ENCODE measurements at places on chromosomes 7 and 10.

DNA sequence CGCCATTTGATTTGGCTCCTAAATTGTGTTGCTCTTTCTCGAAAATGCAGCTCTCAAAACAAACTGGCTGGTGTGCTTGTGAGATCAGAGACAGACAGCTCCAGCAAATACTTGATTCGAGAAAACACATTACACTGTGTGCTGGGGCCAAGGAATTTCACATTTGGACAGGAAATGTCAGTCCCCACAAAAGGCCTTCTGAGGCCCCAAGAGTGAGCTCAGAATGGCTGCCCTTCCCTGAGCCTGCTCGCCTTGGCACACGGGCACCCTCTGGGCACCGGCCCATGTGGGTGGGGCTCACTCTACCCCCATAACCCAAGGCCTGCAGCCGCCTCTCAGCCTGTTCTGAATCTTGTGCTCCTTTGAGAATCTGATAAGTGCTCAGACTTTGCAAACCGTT lies 13.9 kb upstream of the HSPA12A start:
- no peak for DNase-seq

DNA sequence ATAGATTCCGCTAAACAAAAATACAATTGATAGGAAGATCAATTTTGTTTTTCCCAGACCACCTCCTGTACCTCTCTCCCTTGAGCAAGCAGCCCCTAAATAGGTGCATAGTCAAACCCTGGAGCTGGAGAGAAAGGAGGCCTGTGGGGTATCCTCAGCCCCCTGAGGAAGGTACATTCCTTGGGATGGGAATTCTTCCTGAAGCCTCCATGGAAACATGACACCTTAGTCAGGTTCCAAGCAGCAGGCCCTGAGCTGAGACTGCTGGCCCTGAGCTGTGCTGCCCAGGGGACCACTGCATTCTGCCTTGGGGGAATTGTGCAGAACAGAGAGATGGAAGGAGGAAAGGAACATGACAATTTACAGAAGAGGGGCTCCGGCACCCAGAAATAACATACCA lies 7.4 kb downstream of the HNRNPF start:
- no peak for DNase-seq

- DNase-seq, result no peak
Measured at GRCh38 chr10:14381475-14381874, 50.8 kb upstream of the FRMD4A start.

DNA sequence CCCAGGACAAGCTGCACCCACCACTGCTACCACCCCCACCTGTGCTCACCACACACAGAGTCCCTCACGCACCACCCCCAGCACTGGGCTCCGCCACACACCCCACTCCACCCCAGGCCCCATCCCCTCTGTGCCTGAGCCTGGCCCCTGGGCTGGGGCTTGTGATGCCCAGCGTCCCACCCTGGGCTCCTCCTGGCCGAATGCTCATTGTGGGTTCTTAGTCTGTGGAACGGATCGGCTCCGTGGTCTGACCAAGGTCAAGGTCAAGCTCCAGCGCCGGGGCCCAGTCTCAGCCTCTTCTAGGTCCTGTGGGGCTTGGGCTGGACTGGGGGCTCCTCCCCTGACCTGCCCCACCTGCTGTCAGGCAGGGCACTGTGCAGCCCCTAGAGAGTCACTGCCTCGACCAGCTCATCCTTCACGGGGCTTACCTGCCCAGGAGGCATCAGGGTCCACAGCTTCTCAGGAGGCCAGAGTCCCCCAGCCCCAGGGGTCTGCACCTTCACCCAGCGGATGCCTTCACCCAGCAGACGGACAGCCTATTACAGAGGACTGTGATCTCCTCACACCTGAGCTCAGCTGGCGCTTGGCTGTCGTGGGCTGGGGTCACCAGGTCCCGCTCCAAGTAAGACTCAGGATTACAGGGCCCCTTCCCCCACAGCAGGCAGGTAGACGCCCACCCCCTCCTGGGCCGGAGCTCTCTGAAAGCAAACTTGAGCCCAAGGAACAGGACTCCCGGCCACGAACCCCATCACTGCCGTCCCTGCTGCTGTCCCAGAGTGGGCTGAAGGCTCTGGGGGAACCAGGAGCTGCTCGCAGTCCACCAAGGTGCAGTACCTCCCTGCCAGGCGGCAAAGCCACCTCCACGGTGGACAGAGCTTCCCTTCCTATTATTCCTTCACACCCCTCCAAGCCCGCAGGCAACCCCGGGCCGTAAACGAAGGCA lies 15.3 kb upstream of the UTF1 start:
- no peak for DNase-seq

DNA sequence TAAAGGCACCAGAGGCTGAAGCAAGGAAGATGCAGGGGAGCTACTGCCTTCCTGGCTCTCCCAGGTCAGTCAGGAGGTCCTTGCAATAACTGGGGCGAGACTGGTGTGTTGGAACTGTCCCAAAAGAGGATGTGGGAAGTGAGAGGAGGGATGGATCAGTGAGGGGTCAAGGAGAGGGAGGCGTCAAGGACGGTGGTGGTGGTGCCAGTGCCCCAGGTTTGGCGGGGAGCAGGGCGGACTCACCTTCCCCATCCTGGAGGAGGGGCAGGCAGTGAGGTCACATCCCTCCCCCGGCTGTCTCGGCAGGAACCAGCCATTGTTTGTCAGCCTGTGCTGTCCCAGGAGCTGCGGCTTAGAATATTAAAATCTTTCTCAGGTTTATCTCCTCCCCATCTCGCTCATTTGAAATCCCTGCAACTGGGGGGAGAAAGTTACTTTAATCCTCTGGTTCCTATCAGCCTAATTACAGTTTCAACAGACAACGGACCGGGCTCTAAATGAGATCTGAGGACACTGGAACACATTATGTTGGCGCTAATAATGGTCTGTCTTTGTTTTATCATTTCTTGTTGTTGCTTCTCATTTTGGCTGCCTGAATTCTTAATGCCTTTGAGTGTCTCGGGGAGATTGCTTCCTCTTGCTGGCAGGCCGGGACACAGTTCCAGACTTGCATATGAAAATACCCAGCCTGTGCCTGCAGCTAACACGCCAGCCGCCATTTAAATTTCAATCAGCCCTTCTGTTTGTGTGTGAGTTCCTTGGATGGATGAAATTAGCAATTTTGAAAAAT lies 387.5 kb downstream of the RPS24 start:
- no peak for DNase-seq

DNA sequence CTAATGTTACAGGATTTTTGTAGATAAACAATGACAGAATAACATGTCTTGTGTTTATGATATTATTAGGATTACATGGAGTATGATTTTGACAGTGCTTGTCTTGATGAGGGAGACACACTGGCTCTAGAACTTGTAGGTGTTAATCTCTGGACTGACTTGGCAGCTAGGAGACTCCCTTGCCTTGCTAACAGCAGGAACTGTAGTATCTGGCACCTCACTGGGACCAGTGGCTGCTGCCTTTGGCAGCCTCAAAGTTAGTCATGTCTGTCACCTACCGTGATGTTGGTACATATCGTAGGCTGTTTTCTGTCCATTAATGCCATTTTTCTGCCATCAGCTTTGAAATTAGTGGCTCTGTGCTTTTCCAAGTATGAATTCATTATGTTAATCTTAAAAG lies 261.5 kb downstream of the CDK14 start:
- DNase-seq, result no peak

DNA sequence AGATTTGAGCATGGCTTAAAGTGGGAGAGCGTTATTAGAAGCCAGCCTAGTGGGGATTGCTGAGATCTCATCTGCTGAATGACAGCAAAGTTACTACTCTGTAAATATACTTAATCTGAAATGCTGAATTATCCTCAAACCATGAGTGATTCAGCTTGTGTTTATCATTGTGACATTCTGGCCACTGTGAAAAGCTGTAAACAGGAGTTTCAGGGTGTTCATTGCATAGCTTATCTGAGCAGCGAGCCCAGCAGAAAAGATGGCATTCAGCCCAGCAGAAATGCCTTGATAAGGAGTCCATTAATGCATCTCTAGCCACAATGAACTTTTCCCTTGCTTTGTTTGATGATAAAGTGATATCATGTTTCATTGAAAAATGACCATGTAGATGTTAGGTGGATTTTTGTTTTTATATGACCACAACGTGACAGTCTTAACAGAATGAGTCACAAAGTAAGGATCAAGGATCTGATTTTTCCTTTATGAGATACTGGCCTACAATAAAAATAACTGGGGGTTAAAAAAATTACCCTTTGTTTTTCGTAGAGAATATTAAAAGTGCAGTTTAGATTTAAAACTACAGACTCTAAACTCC lies 7.8 kb downstream of the TES start:
- DNase-seq, result no peak

DNA sequence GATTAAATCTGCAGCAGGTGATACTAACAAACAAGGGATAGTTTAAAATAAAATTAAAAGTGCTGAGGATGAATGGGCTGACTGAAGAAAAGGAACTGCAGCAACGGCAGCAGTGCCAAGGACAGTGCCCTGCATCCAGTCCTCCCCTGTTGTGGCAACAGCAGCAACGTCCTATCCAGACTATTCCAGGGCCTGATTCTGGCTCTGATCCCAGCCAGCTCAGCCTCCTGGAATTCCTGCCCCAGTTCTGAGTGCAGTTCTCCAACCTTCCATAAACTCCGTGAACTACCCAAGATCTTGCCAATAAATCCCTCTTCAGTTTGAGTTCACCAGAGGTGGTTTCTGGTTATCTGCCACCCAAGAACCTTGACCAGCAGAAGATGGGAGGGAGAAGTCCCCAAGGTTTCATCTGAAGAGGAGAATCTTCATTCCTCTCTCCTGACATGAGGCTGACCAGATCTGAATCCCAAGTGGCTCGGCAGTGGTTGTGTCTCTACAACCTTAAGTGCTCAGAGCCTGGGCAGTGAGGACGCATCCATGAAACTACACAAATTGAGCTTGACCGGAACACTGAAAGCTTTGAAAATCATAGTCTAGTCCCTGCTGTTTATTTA lies 115.8 kb downstream of the SORBS1 start:
- DNase-seq, result no peak

GRCh38 chr7:127907110-127908040 lies 123.9 kb downstream of the LRRC4 start:
- no peak for DNase-seq

- DNase-seq, result no peak
Measured at GRCh38 chr7:2530071-2530987, 10.8 kb downstream of the LFNG start.

- DNase-seq, result no peak
Measured at GRCh38 chr7:106592282-106593027, 68.5 kb downstream of the CCDC71L start.

DNA sequence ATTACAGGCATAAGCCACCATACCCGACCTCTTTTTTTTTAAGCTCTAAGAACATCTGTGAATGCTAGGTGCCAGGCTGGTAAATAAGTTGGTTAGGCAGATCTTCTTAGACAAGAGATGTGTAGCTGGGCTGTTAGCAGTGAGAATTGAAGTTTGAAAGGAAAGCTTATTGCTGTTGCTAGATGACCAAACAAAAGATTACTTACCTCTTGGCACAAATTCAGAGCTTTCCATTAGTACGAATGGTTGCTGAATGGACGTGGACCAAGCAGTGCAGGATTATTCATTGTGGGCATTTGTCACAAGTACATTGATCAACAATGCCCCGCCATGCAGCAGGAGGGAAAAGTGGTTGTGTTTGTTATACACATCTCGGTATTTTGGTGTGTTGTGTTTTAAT lies 131.2 kb downstream of the GFRA1 start:
- DNase-seq, result no peak

GRCh38 chr10:110778211-110778610 lies 93.5 kb upstream of the PDCD4 start:
- DNase-seq, result no peak

DNA sequence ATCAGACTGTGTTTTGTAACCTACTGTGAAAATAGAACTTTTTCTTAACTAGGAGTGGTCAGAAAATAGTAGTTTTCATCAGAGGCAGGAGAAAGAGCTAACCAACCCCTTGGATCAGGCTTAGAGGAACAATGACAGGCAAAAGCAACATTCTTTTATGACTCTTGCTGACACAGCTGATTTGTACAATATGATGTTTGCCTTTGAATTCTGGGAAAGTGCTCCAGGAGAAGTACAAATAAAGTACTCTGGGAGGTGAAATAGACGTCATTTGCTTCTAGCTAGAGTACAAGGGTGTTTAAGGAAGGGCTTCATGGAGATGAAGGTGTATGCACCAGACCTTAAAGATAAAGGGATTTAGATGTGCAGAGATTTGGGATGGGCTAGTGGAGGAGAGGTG lies 75.1 kb upstream of the KIAA1217 start:
- no peak for DNase-seq

DNA sequence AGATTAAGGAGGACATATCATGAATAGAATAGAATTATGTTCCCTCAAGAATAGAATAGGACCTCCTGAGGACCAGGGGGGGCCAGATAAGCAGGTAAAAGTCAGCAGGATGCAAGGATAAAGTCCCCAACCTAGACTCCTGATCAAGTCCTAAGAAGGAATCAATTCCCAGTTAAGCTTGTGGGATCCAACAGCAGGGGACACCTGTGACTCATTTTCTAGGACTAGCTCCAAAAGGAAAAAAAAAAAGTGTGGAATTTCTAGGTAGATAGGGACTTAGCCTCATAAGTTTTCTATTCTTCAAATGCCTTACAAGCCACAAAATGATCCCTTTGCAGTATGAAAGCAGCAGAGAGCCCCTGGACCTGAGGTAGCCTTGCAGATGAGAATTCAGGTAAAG lies 336.2 kb downstream of the WDR11 start:
- DNase-seq, result no peak

GRCh38 chr7:102469972-102470825 lies 5.4 kb downstream of the LRWD1 start:
- DNase-seq, result no peak

GRCh38 chr10:112221545-112221944 lies 38.0 kb upstream of the GPAM start:
- DNase-seq, result no peak

Measured in forelimb muscle (tissue), 1 donor.